ENCODE measurements at places on chromosomes 5 and 9.

DNA sequence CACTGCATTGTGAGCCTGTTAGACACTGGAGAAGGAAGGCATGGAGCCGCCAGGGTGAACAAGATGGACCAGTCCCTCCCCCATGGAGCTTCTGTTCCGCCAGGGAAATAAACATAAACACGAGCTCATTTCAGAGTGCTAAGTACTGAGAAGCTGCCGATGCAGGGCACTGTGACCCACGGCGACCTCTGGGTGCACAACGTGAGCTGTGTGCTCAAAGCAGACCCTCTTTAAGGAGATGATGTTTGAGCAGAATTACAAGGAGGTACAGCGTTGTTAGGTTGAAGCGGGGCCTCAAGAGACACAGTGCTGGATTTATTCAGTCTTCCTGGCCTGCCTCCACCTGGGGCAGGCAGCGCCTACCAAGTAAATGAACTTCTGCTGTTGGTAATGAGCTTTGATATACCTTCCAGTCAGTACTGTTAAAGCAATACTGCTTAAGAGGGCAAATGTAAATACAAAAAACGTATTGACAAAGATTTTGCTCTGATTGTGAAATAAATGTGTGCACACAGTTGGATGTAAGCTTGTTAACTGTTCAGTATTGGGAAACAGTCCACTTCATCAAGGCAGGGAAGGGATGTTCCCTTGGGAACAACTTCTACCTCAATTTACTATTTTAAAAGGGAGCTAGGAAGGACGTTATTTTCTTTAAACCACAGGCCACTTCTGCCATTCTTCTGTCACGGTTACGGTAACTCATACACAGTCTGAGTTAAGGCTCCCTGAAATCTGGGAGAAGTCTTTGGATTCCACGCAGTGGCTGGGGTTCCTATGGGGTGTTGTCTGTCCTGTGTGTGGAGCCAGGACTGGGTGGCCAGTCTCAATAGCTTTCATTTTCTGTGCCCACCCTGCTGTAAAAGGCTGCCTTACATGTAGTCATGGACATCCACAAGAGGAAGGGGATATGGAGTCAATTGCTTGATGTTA lies 48.9 kb upstream of the DMRT1 start:
- no peak for DNase-seq

- DNase-seq, result peak; percentile 9
These were observed 647.8 kb downstream of the TAF11L14 start for GRCh38 chr5:18281947-18282581.

- DNase-seq, result no peak
These were observed 11.4 kb downstream of the JADE2 start for GRCh38 chr5:134536876-134537275.

DNA sequence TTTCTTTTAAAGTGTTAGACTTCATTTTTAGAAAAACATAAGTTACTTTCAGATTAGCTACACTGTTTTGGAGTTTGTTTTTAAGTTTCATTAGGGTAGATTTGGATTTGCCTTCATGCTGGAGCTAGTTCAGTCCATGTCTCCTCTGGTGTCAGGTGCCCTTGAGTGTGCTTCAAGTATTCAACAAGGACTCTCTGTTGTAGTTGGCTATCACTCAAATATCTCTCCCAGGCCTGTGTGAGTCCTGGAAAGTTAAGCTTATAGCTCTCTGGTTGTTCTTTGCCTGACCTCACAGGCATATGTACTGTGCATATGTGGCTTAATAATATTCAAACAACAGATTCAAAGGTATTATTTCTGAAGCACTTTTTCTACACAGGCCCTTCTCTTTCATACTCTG lies 45.4 kb downstream of the PTBP3 start:
- DNase-seq, result peak; percentile 16

GRCh38 chr9:89486681-89487080 lies 11.2 kb downstream of the SEMA4D start:
- no peak for DNase-seq

GRCh38 chr5:132243366-132243977 lies 14.0 kb upstream of the PDLIM4 start:
- no peak for DNase-seq

DNA sequence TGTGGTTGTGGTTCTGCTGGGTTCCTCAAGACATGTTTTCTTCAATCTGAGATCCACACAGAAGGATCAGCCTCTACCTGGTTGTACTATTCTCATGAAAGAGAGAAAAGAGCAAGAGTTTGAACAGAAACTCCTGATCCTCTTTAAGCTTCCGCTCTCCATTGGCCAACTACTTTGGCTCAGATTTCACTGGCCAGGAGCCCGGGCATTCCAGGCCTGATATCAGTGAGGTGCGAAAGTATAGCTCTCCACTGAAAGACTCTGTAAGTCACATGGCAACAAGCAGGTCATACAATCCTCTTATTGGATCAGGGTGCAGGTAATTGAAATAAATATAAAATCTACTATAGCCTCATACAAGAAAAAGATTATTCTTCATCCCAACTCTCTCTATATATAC lies 920.5 kb downstream of the TLE4 start:
- no peak for DNase-seq

DNA sequence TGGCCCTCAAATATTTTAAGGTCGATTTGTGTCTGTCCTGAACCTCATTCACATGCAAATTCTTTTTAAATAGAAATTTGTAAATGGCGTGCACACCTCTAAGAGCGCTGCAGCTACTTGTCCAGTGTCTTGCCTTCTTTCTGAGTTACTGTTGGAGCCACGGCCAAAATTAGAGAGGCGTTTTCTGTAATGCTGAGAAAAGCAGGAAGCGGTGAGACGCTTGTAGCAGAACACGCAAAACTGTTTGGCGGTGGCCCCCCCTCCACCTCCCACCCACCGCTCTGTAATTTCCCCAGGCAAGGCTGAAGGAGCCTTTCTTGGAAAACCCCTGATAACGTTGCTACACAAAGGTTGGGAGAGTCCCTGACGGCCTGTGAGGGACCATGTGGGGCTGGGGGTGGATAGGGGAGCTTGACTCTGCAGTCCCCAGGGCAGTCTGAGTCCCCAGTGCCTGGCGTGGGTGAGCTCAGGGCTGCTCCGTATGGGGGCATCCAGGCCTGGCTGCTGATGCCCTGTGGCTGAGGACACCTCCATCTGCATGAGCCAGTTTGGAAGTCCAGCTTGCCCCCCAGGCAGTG lies 96.5 kb downstream of the GADD45G start:
- no peak for DNase-seq
